ENCODE measurements at places on chromosomes 12 and 14.
A peak's percentile ranks its signal among the peaks of the same experiment; 100 is the strongest.

- DNase-seq, result no peak
Measured at GRCh38 chr14:31205681-31206535, 1.7 kb downstream of the HECTD1 start.

DNA sequence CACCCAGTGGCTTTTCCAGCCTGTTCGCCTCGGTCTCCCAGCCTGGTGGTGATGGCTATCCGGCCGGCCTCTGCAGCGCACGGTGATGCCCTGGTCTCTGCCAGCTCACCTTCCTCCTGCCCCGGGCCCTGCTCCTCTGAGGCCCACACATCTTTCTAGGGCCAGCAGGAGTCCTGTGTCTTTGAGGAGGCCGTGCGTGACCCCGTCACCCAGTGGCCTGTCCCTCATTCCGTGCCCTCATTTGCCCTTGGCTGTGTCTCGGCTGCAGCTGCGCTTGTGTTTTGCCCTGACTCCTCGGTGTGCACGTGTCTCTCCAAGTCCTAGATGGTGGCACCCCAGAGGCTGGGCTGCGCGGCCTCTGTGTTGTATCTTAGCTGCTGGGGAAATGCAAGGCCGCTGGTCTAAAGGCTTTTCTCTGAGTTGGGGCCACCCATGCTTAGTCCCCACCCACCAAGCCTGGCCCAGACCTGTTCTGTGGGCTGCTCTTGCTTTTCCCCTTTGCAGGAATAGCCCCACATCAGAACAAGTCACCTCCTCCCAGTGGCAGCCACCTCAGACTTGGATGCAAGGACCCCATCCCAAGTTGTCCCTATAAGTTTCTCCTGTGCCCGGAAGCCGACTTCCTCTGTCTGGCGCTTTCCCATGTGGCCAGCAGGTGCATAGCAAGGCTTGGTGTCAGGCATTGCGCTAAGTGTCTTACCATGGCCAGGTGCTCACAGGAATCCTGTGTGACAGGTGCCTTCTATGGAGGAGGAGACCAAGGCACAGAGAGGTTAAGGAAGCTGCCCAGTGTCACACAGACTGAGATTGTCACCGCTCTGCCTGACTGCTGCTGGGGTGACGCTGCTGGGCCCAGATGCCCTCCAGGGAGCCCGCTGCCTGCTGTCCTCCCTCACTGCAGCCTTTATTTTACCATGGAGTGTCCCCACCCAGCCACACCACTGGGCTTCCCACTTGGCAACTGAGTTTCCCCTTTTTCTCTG is 64.5 kb downstream of the TSPAN9 start:
- DNase-seq, result no peak

- DNase-seq, result no peak
Measured at GRCh38 chr12:105740970-105741725, 397.6 kb downstream of the NUAK1 start.

GRCh38 chr12:93714382-93714781 is 37.2 kb downstream of the CRADD start:
- no peak for DNase-seq

DNA sequence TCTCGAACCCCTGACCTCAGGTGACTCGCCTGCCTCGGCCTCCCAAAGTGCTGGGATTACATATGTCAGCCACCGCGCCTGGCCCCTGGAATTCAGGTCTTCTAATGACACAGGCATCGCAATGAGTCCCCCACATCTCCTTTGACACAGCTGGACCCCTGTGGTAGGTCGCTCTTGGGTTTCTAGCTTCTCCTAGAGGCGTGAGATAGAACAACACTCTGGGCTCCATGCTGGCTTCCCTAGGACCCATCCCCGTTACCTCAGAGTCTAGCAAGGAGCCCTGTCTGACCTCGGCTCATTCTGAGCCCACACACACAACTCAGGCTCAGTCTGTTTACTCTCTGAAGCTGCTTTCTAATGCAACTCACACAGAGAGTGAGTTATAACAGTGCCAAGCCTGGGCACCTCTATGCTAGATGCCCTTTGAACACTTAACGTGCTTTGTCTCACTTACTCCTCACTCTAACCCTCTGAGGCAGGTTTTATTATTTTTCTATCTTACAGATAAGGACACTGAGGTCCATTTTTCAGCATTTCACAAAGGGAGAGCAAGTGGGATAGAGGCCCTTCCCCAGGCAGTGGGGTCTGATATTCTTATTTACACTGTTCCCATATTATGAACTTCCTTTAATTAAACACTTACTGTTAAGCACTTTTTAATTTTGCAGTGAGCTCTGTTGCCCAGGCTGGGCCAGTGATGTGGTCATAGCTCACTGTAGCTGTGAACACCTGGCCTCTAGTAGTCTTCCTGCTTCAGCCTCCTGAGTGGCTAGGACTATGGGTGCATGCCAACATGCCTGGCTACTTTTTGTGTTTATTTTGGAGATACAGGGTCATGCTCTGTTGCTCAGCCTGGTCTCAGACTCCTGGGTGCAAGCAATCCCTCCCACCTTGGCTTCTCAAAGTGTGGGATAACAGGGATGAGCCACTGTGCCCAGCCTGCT is 40.6 kb upstream of the RBM19 start:
- DNase-seq, result no peak

GRCh38 chr14:103867523-103867953 is 20.2 kb upstream of the PPP1R13B start:
- DNase-seq, result no peak

- no peak for DNase-seq
Measured at GRCh38 chr12:116628450-116628793, 69.2 kb downstream of the MAP1LC3B2 start.

DNA sequence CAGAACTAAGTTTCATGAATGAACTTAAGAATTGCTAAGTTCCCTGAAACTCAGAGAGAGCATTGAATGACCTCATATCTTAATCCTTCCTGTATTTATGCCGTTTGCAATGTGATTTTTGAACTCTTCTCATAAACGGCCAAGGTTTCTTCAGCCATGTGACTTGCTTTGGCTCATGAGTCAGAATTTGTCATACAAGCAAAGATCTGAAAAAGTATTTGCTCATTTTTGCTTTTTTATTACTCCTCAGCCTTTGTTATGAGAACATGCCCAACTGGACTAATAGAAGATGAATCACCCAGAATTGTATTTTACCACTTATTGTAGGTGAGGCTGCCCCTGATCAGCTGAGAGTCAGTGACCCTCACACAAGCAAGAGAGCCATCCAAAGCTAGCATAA is 693.8 kb downstream of the BCL11B start:
- DNase-seq, result no peak

- DNase-seq, result peak; percentile 19
Measured at GRCh38 chr12:130041983-130042812, 120.1 kb upstream of the FZD10 start.

DNA sequence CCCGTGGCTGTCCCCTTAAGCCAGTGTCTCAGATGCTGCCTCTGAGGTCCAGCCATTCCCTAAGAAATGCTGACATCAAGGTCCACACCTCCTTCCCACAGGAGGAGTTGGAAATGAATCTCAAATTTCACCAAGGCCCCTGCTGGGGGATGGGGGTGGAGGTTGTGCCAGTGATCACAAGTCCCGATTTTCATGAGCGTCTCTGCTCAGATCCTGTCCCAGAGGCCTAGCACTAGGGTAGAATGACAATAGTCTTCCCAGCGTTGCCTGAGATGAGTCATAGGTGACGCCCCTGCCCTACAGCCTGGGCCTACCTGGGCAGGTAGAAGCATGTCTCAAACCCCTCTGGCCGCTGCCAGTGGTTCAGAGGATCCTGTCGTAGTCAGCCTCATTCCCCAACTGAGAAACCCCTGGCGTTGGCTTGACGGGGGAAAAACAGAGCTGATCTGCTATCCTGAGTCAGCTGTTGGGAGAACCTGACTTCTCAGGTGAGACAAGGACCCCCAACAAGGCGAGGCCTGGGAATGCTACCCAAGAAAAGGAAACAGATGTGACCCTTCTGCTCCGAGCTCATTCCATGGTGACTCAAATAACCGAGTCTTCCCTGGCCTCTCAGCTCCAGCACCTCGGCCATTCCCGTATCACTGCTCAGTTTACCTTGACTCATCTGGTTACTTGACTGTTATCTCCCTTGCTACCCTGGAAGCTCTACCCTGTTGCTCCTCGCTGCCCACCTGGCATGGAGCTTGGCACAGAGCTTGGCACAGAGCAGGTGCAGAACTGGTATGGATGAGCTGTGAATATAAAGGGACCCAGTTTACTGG is 21.8 kb upstream of the SPPL3 start:
- no peak for DNase-seq

DNA sequence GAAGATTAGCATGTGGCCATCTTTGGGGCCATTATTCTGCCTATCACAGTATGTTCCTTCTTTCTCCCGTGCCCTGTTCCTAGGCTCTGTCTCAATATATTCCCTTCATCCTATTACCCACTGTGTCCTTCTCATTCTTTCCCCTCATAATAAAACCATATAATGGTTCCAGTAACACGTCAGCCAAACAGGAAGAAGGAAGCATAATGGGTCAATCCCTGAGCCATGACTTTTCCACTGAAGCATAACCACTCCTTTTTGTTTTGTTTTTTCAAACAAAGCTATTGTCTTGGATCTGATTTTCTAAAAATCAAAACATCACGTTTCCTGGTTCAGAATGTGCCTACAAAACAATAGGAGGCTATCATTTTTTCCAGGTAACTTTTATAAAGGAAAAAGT is 21.3 kb upstream of the RHOJ start:
- DNase-seq, result no peak

GRCh38 chr12:118549510-118549980 is 173.2 kb downstream of the SUDS3 start:
- DNase-seq, result no peak

- no peak for DNase-seq
Measured at GRCh38 chr14:81802341-81802740, 268.7 kb upstream of the SEL1L start.

- DNase-seq, result peak; percentile 73
Measured at GRCh38 chr14:23478109-23478759, 8.7 kb downstream of the NGDN start.

- no peak for DNase-seq
Measured at GRCh38 chr12:5656836-5657235, 224.9 kb downstream of the NTF3 start.

- no peak for DNase-seq
Measured at GRCh38 chr12:107436376-107436775, 249.2 kb upstream of the PWP1 start.

GRCh38 chr12:52602552-52602951 is 1.3 kb upstream of the KRT72 start:
- DNase-seq, result no peak

DNA sequence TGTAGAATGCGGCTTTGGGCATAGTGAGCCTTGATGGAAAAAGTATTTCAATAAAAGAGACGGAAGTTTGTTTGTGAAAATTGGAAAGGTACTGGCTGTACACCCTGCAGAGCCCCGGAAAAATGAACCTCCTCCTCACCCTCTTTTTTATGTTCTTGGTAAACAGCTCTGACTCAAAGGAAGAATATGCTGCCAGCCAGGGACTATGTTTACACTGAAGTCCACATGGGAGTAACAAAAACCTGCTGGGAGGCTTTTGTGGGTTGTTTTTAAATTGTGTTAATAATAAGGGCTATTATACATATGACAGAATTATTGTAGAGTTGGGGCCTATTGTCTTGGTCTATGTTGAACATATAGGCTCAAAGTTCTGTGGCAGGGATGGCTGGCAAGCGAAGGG is 70.7 kb downstream of the TTC8 start:
- DNase-seq, result no peak

GRCh38 chr14:75577090-75577489 is 1.3 kb upstream of the FLVCR2 start:
- DNase-seq, result no peak

- DNase-seq, result no peak
Measured at GRCh38 chr14:75042035-75042434, 9.2 kb downstream of the MLH3 start.

DNA sequence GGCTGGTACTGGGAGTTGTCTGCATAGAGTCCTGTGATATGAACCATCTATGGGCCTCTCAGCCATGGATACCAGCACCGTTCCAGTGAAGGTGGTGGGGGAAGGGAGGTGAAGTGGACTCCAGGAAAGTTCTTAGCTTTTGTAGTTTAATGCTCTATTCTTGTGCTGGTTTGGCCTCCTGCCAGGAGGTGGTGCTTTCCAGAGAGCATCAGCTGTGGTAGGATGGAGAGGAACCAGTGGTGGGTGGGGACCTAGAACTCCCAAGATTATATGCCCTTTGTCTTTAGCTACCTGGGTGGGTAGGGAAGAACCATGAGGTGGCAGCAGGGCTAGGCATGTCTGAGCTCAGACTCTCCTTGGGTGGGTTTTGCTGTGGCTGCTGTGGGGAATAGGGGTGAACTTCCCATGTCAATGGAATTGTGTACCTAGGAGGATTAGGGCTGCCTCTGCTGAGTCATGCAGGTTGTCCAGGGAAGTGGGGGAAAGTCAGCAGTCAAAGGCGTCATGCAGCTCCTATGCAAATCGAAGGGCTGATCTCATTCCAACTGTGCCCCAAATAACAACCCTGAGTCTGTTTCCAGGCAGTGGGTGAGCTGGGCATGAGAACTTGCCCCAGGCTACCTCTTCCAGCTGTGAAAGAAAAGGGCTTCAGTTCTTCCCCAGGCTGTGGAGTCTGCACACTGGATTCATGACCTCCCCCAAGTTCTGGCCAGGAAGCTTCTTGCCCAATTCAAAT is 14.2 kb downstream of the GZMH start:
- DNase-seq, result no peak

DNA sequence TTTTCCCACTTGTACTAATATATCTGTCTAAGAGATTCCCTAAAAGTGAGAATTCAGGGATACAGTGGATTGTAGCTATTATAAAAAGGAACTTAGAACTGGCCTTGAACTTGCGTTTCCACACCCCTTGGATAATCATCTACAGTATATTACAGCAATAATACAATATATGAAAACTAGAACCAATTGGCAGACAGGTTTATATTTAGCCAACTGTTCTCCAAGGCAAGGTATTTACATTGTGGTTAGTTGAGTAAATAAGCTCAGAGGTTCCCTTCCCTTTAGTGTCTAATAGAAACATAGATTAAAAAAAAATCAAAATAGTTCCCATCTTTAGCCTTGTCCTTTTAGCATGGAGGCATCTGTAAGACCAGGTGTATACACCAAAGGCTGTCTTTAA is 42.1 kb downstream of the LIMA1 start:
- DNase-seq, result no peak

GRCh38 chr12:8449355-8449859 is 6.4 kb upstream of the CLEC6A start:
- DNase-seq, result no peak

- no peak for DNase-seq
Measured at GRCh38 chr14:99127651-99128167, 144.3 kb downstream of the BCL11B start.

DNA sequence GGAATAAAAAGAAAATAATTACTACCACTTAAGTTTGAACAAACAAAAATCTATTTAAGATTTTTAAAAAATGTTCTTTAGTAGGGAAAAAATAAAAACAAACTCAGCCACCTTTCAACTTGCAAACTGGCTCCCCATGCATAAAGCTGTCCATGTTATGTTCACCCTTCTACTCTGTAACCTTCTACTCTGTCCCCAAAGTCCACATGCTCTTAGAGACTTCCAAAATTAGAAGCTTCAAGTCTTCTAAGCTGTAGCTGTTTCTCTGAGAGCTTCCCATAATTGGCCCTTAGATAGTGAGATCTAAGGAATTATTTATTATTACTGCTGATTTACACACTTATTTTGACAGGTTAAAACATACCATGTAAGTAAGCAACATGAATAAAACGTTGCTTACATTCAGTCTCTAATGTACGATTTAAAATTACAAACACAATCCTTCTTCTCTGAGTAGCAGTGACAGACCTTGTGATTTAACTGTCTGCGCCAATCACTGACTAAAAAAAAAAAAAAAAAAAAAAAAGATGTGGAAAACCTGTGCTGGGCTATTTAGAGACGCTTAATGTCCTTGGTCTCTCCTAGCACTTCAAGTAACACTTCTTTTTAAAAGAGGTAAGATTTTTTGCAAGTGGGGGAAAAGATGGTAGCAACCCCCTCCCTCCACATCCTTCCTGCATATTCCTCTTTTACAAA is 28.3 kb upstream of the GRIP1 start:
- DNase-seq, result no peak

Measured in activated CD4-positive, alpha-beta T cell treated with anti-CD3 and anti-CD28 coated beads for 4 hours (primary cell).